ENCODE measurements at places on chromosomes 5 and 9.

GRCh38 chr9:123406016-123406415 lies 50.0 kb downstream of the CRB2 start:
- no peak for DNase-seq

GRCh38 chr5:125081101-125081500 lies 334.7 kb upstream of the ZNF608 start:
- DNase-seq: no peak

DNA sequence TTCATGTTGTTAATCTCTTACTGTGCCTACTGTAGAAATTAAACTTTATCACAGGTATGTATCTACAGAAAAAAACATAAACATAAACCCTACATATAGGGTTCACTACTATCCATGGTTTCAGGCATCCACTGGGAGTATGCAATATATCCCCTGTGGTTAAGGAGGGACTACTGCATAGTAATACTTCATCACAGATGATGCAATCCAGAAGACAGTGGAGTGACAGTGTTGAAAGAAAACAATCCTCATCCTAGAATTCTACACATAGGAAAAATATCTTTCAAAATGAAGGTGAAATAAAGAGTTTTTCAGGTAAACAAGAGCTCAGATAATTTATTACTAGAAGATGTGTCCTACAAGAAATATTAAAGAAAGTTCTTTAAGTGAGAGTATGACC lies 105.9 kb downstream of the HOMER1 start:
- no peak for DNase-seq

DNA sequence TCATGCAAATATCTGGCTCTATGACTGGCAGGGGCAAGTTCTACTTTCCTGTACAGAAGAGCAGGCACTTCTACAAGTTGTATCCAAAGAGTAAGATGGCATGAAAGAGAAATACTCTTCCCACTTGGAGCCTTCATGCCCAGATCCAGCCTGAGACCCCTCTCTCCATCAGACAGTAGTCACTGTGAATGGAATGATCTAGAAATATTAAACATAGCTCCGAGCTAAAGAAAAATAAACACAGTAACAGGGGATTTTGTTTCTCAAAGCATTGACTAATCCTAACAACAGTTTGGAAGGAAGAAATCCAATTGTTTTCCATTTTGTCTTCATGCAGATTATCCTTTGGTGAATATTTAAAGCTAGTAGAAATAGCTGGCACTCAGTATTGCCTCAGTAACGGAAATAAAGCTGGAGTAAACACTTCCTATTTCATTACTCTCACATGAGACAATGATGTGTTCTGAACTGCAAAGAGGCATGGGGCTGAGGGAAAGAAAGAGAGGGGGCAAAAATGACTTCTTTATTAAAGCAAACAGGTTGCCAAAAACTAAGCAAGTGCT lies 100.0 kb downstream of the SEMA5A start:
- no peak for DNase-seq

DNA sequence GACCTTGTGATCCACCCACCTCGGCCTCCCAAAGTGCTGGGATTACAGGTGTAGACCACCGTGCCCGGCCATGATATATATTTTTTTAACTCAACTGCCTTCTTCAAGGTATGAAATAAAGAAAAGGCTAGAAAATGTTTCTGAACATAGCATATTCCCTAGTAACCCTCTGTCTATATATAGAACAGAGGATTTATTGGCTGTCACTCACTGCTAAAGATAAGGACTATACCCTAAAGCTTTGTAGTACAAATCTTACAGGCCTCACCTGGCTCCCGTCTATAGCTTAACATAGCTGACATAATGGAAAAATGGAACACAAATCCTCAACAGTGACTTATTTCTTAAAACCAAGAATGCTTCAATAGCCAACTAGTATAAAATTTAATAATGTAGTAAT lies 14.2 kb downstream of the SGTB start:
- no peak for DNase-seq

GRCh38 chr9:752201-752600 lies 89.3 kb upstream of the DMRT1 start:
- no peak for DNase-seq

All from activated T-cell treated with anti-CD3 and anti-CD28 coated beads for 4 hours (primary cell).